ENCODE measurements at places on chromosomes 3 and 15. TPM values are rescaled to one million over a fixed set of nuclear protein-coding genes. Genes with fewer than 3 reads are reported as not detected.

The GOLGA6L1 gene
- not detected for total RNA-seq

The GHSR gene
- total RNA-seq, result not detected

The GOLGA8G gene
- total RNA-seq, result 0.17 TPM

The DHX30 gene
- total RNA-seq, result 99.3 TPM

The ZNF717 gene
- total RNA-seq, result 6.3 TPM

The GCNT3 gene
- total RNA-seq, result 2.9 TPM

The NAALADL2 gene
- total RNA-seq, result 20.3 TPM

The PIERCE2 gene
- 3.3 TPM for total RNA-seq

The SKOR1 gene
- total RNA-seq, result 0.69 TPM

The TM4SF4 gene
- 0.11 TPM for total RNA-seq

The ALDH1A2 gene
- 18.5 TPM for total RNA-seq

The TMIE gene
- total RNA-seq, result 0.69 TPM

The NR1I2 gene
- total RNA-seq, result not detected

The ELP6 gene
- 19.0 TPM for total RNA-seq

Data from esophagus muscularis mucosa (tissue), 4 donors.